T47D (cell line): ENCODE measurements at places on chromosomes 16 and 17.

GRCh38 chr17:75295201-75296158 is 6.2 kb upstream of the SLC25A19 start:
- no peak for DNase-seq

- DNase-seq, result no peak
These were observed 15.6 kb downstream of the CNTROB start for GRCh38 chr17:7947651-7948050.

GRCh38 chr17:80729761-80730160 is 185.1 kb downstream of the RPTOR start:
- DNase-seq, result no peak

- DNase-seq, result no peak
These were observed 7.2 kb downstream of the CCDC137 start for GRCh38 chr17:81673561-81674258.

DNA sequence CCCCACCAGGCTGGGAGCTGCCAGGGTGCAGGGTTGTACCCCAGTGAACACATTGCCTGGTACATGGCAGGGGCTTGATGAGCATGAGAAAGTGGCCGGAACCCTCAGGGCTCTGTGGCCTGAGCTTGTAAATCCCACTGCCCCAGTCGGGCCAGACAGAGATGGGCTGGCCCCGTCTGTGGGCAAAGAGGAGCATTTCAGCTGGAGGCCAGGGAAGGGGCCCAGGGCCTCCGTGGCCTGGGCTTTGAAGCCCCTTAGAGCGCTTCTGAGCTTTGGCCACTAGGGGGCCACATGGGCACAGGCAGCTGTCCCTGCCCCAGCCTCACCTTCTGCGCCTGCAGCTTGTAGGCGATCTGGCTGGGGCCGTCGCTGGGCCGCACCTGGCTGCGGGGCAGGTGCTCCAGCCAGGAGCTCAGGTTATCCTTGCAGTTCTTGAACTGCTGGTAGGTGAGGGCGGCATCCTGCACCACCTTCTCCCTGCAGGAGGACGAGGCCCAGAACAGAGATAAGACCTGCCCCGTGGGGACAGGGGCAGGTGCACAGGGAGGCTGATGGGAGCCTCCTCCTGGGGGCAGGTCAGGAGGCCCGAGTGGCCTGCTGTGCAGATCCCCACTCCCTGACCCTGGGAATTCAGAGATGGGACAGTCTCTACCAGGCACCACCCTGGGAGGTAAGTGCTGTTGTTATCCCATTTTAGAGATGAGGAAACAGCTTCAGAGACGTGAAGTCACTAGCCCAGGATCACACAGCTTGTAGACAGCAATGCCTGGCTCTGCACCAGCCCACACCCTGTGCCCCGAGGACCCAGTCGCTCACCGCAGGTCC is 12.8 kb downstream of the EVPL start:
- peak; percentile 94 for DNase-seq
